ENCODE measurements at places on chromosomes 12 and 14.

GRCh38 chr12:58026897-58027891, 85.8 kb downstream of the ATP23 start:
- no peak for DNase-seq

DNA sequence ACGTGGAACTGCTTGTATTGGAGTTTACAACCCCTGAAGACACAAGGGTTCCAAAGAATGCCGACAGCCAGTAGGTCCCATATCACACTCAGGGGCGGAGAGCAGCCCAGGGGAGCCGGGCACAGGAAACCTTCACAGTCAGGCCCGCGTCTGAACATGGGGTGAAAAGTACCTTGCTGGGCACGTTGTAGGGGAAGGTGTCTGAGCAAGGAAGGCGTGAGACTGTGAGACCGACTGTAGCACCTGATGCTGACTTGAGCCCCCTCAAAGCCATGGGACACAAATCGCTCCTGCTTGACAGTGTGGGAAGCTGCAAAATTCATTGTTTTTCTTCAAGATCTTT, 14.7 kb downstream of the RIMBP2 start:
- DNase-seq = no peak

- DNase-seq = no peak
Measured at GRCh38 chr12:79936670-79937069, 1.8 kb upstream of the PPP1R12A start.

GRCh38 chr12:111741235-111741812, 25.4 kb upstream of the ALDH2 start:
- DNase-seq = no peak

DNA sequence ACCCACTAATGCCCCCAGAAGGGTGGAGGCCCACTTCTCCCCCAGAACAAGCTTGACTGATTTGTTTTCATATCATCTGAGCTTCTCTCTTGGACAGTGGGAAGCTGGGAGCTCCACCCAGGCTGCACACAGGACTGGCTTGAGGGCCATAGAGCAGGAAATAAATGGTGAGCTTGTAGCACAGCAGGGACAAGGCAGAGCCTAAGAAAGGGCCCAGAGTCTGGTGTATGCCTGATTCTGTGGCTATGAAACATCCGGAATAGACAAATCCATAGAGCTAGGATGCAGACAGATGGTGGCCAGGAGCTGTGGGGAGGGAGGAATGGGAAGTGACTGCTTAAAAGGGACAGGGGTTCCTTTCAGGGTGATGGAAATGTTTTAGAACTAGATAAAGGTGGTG, 79.0 kb downstream of the ARL6IP4 start:
- no peak for DNase-seq

- DNase-seq = no peak
Measured at GRCh38 chr14:29821661-29822429, 105.8 kb downstream of the PRKD1 start.

- no peak for DNase-seq
Measured at GRCh38 chr12:121512561-121512960, 68.3 kb downstream of the KDM2B start.

- no peak for DNase-seq
Measured at GRCh38 chr12:124928912-124929530, 14.6 kb upstream of the UBC start.

DNA sequence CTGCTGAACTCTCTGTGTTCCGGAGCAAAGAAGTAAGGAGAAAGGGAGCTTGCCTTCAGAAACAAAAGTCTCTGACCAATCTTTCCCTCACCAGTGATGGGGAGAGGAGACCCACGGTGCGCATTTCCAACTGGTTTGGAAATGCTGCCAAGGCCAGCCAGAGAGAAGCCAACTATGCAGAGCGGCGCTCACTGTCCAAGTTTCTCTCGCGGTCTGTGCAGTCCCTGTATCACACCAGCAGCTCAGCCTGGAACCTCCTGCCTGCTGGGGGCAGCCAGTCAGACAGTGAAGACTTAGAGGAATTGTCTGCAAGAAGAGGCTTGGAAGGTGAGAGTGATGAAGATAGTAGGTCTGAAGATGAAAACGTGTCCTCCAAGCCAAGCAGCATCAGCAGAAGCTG, 206.2 kb downstream of the NAV3 start:
- no peak for DNase-seq

GRCh38 chr12:98733667-98734350, 88.7 kb downstream of the APAF1 start:
- DNase-seq = no peak

DNA sequence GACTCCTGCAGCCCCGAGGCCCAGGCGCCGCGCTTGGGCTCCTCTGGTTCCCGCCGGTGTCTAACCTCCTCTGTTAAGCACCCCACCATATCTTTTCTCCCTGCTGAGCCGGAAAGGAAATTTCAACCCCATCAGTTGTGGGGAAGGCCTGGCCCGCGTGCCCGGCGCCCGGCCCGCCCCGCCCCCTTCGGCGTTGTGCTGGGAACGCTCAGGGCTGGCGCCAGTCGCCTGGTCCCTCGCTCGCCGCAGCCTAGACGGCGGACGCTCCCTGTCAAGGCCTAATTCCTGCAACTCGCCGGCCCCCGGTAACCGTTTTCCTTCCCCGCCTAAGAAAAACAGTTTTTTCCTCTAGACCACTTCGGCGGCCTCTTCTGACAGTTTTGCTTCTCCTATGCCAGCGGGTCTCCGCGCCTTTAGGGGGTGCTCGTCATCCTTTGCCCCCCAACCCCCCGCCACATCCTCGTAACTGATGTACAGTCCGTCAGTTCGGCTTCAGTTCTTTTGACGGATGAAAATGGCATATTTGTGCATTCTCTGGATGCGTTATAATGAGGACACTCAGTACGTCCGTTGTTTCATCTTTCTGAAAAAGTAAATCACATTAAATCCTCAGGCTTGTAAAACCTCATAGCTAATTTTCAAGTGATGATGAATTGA, 506 bp upstream of the NAP1L1 start:
- DNase-seq = peak; percentile 63

GRCh38 chr12:52945389-52946232, 3.3 kb upstream of the KRT18 start:
- no peak for DNase-seq

DNA sequence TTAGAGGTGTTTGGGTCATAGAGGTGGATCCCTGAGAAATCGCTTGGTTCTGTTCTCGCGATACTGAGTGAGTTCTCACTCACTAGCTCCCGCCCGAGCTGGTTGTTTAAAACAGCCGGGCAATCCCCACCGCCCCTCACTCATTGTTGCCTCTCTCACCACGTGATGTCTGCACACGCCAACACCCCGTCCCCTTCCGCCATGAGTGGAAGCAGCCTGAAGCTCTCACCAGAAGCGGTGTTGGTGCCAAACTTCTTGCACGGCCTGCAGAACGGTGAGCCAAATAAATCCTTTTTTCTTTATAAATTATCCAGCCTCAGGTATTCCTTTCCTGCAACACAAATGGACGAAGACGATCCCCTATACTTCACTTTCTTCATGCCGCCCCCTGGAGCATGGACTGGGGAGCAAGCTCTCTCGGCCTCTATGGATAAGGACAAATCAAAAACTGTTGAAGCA, 45.4 kb upstream of the CCND2 start:
- no peak for DNase-seq

DNA sequence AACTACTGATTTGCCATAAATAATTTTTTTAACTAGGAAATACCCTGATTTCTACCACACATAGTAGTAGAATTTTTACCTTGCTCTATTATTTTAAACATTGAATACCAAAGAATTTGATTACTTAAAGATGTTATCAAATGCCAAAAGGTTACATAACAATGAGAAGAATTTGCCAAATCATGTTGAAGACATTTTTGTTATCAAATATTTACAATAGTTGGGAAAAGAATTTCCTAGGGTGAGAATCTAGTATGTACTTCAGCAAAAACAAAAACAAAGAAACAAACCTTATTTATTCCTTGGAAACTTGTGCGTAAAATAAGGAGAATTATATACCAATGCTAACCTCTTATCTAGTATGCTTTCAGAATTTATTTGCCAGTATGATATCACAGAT, 107.2 kb downstream of the SCAF11 start:
- DNase-seq = no peak

GRCh38 chr14:23566778-23567185, 809 bp downstream of the AP1G2 start:
- no peak for DNase-seq

DNA sequence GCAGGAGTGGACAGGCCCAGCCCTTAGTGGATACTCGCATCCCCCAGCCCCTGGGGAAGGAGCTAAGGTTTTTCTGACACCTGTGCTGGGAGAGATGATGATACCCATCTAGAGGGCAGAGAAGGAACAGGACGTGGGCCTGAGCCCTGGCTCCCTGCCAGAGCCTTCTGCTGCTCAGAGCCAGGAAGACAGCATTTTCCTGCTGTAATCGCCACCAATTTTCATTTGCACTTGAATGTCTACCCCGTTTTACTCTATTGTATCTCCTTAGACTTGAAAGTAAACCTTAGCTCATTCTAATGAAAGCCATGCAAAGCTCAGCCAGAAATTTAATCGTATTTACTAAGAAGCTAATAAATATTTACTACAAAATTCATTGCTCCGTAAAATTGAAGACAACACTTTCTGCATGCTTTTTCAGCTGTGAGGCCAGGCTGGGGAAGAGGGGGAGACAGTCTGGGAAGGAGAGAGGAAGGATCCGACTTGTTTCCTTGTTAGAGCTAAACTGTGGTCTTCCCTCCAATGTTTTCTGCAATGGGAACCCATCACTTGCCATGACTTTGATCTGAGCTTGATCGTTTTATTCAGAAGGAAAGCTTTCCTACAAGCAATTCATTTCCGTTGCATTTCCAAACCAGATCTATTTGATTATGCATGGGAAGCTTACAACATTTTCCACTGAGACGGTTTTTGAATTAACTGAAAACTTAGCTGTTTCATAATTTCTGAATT, 17.6 kb upstream of the TRAF3 start:
- DNase-seq = no peak

DNA sequence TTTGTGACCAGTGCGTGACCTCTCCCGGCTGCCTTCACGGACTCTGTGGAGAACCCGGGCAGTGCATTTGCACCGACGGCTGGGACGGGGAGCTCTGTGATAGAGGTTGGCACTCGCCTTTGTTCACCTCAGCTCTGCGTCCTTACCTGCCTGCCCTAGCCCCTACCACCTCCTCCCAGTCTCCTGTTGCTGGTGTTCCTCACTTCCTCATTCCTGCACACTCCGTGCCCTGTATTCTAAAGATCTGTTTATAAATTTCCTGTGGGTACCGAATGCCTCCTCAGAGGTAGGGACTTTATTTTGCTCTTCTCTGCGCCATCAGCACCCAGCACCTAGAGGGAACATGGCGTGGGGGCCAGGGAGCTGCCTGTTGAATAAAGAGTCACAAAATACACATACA, 2.3 kb downstream of the DLK1 start:
- DNase-seq = no peak

DNA sequence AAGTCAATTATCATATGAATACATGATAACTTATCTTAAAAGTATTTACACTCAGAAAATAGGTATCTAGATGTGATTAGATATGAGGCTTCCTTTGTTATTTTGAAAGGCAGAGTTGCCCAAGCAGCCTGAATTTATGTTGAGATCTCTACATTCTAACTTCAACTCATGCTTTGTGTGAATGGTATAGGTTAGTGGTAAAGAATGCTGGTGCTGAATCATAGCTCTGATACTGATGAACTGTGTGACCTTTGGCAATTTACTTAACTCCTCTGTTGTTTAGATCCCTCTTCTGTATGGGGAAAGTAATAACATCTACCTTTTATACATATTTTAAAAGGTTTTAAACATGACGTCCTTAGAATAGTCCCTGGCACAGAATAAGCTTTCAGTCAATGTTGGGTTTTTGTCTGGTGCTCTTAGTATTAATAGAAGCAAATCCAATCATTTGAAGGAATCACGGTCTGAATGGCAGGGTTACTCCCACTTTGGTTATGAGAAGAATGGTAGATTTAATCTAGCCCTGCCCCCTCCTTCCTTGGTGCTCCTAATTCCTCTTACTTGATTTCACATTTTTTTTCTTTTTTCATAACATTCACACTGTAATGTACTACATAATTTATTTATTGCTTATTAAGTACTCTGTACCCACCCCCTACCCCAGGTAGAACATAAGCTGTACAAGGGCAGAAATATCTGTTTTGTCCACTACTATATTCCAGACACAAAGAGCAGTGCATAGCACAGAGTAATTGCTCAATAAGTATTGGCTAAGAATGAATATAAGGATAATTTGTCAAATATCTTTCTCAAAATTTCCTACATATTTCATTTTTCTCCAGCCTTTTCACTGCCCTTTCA, 203.3 kb upstream of the KRR1 start:
- DNase-seq = no peak

GRCh38 chr12:28817524-28817923, 331.6 kb upstream of the FAR2 start:
- no peak for DNase-seq

- DNase-seq = no peak
Measured at GRCh38 chr12:40684986-40685385, 7.3 kb upstream of the CNTN1 start.
